ENCODE measurements at places on chromosomes 13 and 19.

DNA sequence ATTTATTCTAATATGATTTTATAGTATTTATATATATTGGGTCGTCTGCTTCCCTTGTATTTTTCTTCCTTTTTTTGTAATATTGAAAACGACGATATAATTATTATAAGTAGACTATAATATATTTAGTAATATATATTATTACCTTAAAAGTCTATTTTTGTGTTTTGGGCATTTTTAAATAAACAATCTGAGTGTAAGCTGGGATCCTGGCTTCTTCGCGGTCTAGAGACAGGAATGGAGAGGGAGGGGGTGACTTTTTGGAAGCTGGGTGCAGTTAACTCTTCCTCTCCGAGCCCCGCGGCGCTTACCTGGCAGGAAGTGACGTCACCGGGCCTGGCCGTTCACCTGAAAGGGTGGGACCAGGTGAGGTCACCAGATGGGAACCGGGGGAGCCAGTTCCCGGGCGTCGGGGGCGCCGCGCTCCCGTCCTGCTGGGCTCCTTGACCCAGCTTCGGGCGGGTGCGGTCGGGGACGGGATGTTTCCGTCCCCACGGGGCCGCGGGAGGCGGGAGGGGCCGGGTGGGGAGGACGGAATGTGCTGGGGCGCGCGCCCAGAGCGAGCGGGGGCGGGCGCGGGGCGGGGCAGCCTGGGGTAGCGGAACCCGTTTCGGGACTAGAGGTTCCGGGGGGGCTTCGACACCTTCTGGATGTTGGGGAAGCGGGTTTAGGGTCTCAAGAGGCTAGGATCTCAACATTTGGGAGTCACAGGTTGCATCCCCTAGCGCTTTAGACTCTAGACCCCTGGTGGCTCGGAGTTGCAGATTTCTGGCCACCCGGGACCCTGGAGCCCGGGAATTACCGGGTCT is 2.8 kb downstream of the ZFP36 start:
- no peak for DNase-seq

DNA sequence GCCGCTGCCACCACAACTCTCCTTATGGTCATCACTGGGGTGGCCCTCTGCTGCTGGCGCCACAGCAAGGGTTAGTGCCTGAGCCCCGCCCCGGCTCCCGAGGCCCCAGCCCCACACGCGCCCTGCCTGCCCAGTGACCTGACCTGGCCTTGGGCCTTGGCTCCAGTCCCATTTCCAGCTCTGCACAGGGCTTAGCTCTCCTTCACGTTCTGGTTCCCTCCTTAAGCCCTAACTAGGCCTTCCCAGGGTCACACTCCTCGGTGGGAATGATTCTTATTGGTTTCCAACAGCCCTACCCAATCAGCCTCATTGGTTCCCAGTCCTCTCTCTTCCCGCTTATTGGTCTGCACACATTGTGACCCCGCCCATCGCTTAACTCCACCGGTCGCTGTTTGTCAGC is 5.8 kb downstream of the KIRREL2 start:
- no peak for DNase-seq

- no peak for DNase-seq
Observed at GRCh38 chr13:20221772-20222171, 10.3 kb downstream of the GJB6 start.

GRCh38 chr13:103844471-103844870 is 778.3 kb upstream of the SLC10A2 start:
- no peak for DNase-seq

- no peak for DNase-seq
Observed at GRCh38 chr13:95948656-95949055, 104.5 kb downstream of the UGGT2 start.

GRCh38 chr19:33520048-33520643 is 1.4 kb downstream of the PEPD start:
- no peak for DNase-seq

DNA sequence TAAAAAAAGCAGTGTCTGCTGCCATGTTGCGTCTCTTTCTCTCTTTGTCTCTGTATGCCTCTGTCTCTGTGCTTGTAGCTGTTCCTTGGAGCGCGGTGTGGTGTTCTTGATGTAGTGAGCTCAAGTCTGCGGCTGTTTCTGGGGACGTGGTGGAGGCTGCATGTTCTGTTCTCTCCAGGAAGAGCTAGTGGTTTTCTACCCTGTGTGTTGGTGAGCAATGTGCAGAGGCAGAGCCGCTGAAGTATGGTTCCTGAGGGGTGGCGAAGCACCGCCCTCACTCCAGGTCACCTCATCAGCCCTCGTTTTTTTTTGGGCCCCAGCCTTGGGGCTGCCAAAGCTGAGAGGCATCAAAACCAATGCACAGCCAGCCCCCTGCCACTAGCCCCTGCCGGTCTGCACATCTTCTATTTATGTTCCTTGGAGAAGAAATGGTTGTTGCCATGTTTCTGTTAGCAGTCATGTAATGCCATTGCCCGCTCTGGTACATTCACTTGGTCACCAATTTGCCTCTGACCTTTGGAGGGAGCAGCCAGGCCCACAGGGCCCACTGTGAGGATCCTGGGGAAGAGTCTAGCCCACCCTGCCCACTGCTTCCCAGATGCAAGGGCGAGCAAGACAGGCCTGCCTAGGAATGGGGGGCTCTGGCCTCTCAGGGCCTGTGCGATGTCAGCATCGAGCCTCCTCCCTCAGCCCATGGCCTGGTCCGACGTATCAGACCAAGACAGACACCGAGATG is 7.2 kb downstream of the HNRNPL start:
- DNase-seq, result no peak

- no peak for DNase-seq
Observed at GRCh38 chr19:50759886-50760285, 10.4 kb upstream of the GPR32 start.

DNA sequence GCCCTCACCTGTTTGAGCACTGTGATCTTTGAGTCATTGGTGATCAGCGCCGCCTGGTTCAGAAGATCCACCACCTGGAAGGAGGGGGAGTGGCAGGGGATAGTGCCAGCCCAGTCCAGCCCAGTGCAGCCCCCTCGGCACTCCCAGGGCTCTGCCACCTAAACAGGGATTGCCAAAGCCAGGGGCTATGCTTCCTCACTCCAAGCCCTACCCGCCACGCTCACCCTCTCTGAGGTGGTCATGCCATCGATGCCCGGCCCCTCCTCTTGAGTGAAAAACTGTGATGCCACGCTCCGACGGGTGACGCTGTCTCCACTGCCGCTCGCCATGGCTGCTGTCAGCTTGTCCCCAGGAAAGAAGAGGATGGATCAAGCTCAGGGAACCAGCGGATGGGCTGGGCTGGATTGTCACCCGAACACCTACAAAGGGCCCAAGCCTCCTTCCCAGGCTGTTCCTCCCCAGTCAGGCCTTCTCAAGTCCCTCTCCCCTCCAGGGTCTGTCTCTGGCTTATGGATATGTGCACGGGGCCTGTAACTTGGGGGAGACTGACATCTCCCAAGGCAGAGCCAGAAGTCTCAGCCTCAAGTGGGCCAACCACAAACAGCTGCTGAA is 8.7 kb downstream of the SYMPK start:
- no peak for DNase-seq

DNA sequence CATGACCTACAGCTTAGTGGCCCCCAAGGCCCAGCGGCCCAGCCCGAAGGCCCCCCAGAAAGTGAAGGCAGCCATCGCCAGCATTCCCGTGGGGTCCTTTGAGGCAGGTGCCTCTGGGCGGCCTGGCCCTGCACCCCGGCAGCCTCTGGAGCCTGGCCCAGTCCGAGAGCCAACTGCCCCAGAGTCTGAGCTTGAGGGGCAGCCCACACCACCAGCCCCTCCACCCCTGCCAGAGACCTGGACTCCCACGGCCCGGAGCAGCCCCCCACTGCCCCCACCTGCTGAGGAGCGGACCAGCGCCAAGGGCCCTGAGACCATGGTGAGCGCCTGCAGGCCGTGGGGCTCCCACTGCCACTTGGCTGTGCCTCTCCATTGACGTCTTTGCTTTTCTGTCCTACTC is 9.0 kb upstream of the PRR19 start:
- no peak for DNase-seq

DNA sequence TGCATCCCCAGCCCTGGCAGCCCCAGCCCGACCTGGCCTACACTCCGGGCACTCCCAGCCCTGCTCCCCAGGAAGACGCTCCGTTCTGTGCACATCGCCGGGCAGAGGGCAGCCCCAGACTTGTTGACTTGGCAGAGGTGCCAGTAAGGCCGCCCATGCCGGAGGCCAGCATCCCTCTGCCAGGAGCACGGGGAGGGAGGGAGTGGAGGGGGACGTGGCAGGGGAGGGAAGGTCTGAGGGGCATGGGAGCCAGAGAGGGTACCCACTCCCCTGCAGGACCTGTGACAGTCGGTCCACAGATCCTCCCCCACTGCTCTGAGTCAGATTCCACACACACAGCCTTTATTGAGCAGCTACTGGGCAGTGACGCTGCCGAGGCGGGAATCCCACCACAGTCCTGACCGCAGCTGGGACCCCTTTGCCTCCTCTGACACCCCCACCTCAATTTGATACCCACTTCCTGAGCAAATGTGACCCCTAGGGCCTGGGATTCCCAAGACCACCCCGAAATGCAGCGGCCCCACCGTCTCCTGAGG is 1.9 kb upstream of the NKPD1 start:
- no peak for DNase-seq

DNA sequence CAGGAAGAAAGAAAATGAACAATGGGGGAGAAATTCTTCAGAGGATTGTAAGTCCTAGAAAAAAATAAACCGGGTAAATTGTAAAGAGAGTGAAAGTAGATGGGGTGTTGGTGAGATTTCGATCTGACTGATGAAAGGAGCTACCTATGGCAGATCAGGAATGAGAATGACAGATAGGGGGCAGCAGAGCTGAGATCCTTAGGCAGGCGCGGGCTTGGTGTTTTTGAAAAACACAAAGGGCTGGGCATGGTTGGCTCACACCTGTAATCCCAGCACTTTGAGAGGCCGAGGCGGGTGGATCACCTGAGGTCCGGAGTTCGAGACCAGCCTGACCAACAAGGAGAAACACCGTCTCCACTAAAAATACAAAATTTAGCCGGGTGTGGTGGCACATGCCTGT is 1468.6 kb upstream of the SLC10A2 start:
- DNase-seq, result no peak

DNA sequence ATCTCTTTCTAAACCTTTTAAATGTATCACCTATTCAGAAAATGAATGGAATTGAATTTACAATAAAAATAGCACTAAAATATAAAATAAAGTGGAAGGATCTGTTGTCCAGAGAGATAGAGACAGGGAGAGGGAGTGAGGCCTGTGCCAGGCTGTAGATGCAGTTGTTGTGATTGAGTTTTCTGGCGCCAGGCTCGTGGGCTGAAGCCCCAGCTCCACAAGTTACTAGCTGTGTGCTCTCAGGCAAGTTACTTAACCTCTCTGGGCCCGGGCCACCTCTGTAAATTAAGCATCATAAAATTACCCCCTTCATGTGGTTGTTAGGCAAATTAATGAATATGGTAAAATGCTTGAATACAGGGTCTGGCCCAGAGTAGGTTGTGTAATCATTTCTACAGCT is 52.3 kb upstream of the USP29 start:
- DNase-seq, result no peak

DNA sequence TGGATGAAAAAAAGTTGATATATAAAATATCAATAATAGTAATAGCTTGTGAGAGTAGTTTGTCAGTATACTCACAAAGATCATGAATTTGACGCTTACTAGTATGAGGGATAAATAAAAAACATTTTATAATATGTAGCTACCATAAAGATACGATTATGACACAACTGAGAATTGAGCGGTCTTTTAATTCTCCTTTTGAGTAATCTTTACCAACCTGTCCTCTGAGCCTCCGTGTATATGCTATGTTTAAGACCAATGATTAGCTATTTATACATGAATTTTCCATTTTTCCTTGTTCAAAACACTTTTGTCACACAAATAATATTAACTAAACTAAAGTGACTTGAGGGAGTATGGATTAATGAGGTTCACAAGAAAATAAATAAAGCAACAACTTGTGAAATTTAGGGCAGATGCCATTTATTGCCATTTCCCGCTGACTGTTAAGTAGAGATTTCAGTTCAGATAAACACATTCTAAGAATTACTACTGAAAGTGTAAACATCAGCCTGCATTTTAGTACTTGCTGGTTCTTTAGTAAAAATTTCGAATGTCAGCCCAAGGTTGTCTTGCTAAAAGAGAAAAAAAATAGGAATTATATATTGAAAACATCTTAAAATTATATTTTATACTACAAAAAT is 6.2 kb upstream of the IRS2 start:
- no peak for DNase-seq

- no peak for DNase-seq
Observed at GRCh38 chr19:30340771-30341561, 31.2 kb upstream of the ZNF536 start.

- DNase-seq, result no peak
Observed at GRCh38 chr13:54536112-54536511, 1507.5 kb downstream of the OLFM4 start.

GRCh38 chr13:101429733-101430132 is 13.4 kb upstream of the NALCN start:
- no peak for DNase-seq

DNA sequence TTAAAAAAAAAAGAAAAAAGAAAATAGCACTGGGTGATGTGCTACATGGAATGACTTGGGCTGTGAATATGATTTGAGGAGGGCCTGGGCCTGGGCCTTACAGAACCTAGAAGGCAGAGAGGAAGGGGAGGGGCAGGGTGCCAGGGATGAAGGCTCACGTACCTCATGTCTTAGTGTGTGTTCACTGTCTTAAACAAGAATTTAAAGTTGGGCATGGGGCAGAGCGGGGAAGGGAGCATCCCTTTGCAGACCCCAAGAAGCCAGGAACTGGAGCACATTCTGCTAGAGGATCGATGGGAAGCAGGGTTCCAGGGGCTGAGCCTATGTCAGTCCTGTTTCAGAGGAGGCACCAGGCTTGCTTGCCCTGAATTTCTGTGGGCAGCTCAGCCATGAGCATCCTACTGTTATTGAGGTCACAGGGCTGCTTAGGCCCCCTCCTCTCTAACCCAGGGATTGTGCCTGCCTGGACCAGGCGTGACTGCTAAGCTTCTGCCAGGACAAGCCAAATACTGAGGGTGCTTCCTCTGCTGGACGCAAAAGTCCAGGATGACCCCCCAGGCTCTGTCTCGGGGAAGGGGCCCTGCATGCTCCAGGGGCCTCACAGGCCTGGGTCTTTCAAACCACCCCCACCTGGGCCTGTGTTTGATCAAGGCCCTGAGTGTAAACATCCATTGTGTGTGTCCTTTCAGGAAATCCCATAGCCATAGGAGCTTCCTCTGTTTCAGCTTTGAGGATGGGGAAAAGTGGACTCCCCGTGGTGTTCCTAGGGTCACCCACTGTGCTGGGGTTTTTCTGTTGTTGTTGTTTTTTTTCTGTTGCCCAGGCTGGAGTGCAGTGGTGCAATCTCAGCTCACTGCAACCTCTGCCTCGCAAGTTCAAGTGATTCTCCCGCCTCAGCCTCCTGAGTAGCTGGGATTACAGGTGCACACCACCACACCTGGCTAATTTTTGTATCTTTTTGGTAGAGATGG is 4.8 kb downstream of the LSR start:
- DNase-seq, result no peak
